D721Med (cell line): ENCODE measurements at places on chromosomes 7 and 10.

DNA sequence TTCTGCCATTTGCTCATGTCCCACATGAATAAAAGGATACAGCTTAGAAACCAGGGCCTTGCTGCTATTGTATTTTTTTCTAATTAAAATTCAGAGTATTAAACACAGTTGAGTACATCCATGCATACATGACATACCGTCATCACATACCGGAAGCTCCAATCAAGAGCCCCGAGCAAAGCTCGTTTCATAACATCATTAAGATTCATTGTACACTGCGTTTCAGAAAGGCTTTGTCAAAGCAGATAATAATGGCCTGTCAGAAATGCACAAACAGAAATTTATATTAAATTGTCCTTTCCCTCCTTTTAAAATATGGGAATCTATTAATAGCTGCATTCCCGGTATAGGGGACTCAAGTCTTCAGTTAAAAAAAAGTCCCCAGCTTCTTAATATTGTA is 103.4 kb downstream of the PRTFDC1 start:
- no peak for DNase-seq

DNA sequence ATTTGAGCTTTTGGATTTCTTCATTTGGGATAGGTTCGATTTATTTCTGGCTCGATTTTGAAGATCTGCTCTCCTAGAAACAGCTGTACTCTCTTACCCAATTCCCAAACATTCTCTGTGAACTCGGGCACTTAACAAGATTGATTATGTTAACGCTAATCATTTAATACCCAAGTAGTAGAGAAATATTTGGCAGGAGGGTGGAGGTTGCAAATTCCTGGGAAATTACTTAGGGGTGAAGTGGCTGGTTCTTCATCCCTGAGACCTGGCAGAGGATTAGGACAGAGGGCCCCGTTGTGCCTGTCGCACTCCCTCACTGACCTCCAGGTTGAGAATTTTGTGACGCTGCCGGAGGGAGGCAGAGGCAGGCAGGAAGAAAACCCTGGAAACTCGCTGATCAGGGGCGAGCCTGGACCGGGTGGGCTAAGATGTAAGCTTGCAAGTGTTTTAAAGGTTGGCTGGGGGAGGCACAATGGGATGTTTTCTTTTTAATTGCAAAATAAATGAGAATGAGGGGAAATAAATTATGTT is 182.6 kb downstream of the TCF7L2 start:
- no peak for DNase-seq

DNA sequence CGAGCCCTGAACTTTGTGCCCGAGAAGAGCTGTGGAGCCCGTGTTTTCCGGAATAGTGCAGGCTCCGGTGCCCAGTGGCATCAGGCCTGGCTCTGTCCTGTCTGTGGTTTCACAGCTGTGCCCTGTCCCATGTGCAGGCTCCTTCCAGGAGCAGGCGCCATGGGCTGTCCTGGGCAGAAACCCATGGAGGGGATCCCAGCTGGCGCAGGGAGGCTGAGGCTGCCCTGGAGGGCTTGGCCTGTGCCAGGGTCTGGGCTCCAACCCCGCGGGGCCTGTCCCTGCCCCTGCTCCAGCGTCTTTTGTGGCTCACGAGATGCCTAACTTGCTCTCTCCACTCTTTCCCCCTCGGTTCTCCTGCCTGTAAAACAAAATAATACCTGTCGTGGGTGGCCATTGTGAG is 23.3 kb upstream of the CRHR2 start:
- no peak for DNase-seq

GRCh38 chr10:94123258-94123995 is 129.7 kb downstream of the PLCE1 start:
- no peak for DNase-seq

- no peak for DNase-seq
Observed at GRCh38 chr10:7944215-7944480, 110.3 kb upstream of the GATA3 start.

GRCh38 chr7:29684787-29685650 is 121.3 kb upstream of the WIPF3 start:
- DNase-seq, result peak; percentile 10

- no peak for DNase-seq
Observed at GRCh38 chr10:38007551-38007950, 2.9 kb upstream of the ZNF33A start.

DNA sequence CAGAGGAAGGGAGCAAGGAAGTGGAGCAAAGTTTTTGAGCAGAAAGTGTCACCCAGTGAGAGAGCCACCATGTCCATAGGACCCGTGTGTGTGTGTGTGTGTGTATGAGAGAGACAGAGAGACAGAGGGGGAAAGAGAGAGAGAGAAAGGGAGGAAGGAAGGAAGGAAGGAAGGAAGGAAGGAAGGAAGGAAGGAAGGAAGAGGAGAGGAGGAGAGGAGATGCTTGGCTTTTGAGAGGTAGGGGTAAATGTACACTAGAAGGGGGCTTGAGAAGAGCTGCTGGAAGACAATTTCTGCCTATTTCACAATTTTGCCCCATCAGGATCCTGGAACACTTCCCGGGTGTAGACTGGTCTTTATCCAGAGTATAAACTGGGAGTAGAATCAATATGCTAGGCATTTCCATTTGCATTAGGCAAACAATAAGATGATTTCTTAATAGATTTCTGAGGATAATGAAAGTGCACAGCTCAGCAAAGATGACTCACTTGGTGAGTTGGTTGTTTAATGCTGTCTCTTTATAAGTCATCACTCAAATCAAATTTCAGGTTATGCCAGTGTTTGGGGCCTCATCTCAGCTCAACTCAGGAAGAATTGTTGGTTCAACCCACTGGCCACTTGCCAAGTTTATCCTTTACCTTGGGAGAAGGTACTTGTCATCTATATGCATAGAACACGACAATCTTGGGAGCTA is 70.0 kb upstream of the FAM13C start:
- DNase-seq, result no peak
